Smooth muscle cell of trachea (primary cell): ENCODE measurements at places on chromosomes 2 and 18. TPM values are rescaled to one million over a fixed set of nuclear protein-coding genes. Genes with fewer than 3 reads are reported as not detected.

Gene AQP12A
- total RNA-seq = not detected in 2 replicates

Gene OR6B2
- 0.17 TPM in 1 of 2 replicates, not detected in the other for total RNA-seq

Gene IL1B
- 0.15 and 0.50 TPM in 2 replicates for total RNA-seq

Gene NTSR2
- not detected in 2 replicates for total RNA-seq

Gene RAB6C
- total RNA-seq = not detected in 2 replicates
